ENCODE measurements at places on chromosomes 13 and 19.

- peak overlapping the region; percentile 90 for H3K4me3 ChIP-seq
- peaks cover 55% of the 10 kb centered on the region for H3K36me3 ChIP-seq
- H3K27me3 ChIP-seq, result peaks cover 2% of the 10 kb centered on the region
- DNase-seq, result no peak
Observed at GRCh38 chr13:24269821-24270220, 39.6 kb upstream of the C1QTNF9 start.

DNA sequence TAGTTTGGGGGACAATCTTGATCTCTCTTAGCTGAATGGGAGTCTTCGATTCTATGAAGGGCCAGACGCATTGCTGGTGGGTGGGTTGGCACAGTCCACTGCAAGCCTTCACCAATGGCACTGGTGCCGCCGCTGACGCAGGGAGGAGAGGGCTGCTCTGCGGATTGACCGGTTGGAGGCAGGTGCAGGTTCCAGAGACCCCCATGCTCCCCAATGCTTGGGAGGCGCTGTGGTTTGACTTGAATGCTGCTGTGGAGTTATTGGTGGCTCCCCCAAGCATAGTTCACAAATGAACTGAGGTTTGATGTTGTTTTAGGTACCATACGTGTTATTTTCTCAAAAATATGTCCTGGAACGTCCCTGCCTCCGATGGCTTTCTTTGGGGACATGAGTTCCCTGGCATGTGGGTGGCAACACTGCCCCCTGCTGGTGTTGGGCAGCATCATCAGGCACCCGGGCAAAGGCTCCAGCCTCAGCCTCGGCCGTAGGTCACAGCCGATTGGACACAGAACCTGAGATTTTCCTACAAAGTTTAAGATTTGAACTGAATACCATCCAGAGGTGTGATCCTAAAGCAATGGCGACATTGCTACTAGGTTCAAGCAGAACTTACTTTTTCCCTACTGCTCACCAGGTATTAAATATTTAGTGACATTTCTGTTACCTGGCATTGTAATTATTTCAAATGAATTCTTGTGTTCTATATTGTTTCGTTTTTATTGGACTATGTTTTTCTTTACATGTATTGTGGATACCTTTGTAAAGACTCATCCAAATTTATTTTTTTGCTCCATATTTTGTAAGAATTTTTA, 95.5 kb downstream of the ANKRD10 start:
- H3K36me3 ChIP-seq, result no peaks in the 10 kb centered on the region
- H3K4me1 ChIP-seq, result peaks cover 14% of the 10 kb centered on the region
- no peak overlapping the region for H3K27ac ChIP-seq
- peaks cover 2% of the 10 kb centered on the region for H3K27me3 ChIP-seq

DNA sequence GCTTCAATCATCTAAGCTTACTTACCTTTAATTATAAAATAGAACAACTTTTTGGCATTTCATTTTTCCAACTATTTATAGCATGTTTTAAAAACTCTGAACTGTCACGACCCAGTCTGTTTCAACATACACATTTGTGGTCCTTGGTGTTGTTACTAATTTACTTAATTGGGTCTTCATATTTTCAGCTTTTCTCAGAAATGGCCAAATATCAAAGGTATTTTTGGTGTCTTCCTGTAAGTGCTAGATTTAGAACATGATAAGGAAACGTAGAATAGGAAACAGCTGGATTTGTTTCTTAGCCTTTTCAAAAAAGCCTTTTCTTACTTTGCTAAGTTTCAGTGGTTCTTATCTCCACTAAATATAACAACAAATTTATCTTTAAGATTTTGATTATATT, 11.4 kb downstream of the LPAR6 start:
- H3K36me3 ChIP-seq, result peaks cover 41% of the 10 kb centered on the region
- H3K27ac ChIP-seq, result peak overlapping the region; percentile 42
- H3K27me3 ChIP-seq, result no peaks in the 10 kb centered on the region
- peak overlapping the region; percentile 37 for H3K4me3 ChIP-seq
- peaks cover 75% of the 10 kb centered on the region for H3K4me1 ChIP-seq

DNA sequence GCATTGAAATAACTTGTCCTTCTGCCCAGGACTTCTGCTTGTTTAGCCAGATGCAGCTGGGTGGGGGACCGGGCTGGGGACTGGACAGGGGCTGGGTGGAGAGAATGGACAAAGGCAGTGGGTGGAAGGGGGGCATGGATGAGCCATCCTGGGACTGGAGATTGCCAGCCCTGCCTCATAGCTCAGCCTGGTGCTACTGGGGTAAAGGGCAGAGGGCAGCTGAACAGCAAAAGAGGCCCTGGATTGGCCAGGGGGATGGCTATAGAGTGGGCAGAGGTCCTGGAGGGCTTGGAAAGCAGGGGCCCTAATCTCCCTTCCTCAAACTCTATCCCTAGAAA, 17.7 kb upstream of the PLAUR start:
- DNase-seq, result no peak
- H3K4me3 ChIP-seq, result no peak overlapping the region
- H3K27me3 ChIP-seq, result peaks cover 3% of the 10 kb centered on the region
- no peaks in the 10 kb centered on the region for H3K36me3 ChIP-seq
- H3K4me1 ChIP-seq, result no peaks in the 10 kb centered on the region

DNA sequence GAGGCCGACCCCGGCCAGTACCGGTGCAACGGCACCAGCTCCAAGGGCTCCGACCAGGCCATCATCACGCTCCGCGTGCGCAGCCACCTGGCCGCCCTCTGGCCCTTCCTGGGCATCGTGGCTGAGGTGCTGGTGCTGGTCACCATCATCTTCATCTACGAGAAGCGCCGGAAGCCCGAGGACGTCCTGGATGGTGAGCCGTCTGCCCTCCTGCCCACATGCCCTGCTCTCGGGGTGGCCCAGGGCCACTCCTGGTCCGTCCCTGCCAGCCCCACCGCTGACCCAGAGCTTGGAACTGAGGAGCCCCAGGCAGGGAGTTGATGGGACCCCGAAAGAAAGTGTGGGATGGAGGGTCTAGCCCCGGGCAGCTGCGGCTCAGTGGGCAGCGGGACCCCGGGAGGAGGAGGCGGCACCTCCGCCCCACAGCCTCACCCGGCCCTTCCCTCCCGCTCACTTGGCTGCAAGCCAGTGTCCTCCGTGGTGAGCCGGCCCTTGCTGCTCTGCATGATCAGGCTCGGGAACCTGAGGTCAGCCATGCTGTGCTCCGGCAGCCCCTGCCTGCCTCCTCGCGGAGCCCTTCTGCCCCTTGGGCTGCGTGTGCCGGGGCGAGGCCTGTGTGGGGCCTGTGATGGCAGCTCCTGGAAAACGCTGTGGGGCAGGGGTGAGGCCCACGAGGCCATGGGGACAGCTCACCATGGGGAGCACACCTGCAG, 8.1 kb upstream of the HCN2 start:
- peaks cover 3% of the 10 kb centered on the region for H3K36me3 ChIP-seq
- H3K4me3 ChIP-seq, result no peak overlapping the region
- no peak overlapping the region for H3K27ac ChIP-seq

DNA sequence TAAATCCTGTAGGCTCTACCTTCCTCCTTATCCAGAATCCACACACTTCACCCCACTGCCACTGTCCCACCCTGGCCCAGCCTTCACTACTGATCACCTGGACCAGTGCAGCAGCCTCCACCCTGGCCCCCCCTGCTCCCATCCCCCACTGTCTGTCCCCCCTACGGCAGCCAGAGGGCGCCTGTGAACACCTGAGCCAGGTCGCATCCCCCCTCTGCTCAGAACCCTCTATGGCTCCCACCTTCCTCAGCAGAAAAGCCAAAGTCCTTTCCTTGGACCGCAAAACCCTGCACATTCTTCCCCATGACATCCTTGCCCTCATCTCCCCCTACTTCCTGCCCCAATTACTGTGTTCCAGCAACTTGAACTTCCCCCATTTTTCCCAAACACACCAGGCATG, 20.6 kb downstream of the ELAVL3 start:
- no peak overlapping the region for H3K27ac ChIP-seq
- H3K4me3 ChIP-seq, result no peak overlapping the region
- DNase-seq, result peak; percentile 21
- H3K27me3 ChIP-seq, result peaks cover 2% of the 10 kb centered on the region
- no peaks in the 10 kb centered on the region for H3K4me1 ChIP-seq

- H3K27ac ChIP-seq, result no peak overlapping the region
- DNase-seq, result no peak
- H3K4me3 ChIP-seq, result no peak overlapping the region
- H3K36me3 ChIP-seq, result peaks cover 10% of the 10 kb centered on the region
Observed at GRCh38 chr13:108281901-108282300, 12.4 kb downstream of the TNFSF13B start.

- H3K36me3 ChIP-seq, result peaks cover 7% of the 10 kb centered on the region
- peak overlapping the region; percentile 73 for H3K4me3 ChIP-seq
- peak overlapping the region; percentile 83 for H3K27ac ChIP-seq
- DNase-seq, result no peak
- peaks cover 39% of the 10 kb centered on the region for H3K4me1 ChIP-seq
- H3K27me3 ChIP-seq, result peaks cover 8% of the 10 kb centered on the region
Observed at GRCh38 chr19:49852631-49853126, 1.7 kb downstream of the PTOV1 start.

DNA sequence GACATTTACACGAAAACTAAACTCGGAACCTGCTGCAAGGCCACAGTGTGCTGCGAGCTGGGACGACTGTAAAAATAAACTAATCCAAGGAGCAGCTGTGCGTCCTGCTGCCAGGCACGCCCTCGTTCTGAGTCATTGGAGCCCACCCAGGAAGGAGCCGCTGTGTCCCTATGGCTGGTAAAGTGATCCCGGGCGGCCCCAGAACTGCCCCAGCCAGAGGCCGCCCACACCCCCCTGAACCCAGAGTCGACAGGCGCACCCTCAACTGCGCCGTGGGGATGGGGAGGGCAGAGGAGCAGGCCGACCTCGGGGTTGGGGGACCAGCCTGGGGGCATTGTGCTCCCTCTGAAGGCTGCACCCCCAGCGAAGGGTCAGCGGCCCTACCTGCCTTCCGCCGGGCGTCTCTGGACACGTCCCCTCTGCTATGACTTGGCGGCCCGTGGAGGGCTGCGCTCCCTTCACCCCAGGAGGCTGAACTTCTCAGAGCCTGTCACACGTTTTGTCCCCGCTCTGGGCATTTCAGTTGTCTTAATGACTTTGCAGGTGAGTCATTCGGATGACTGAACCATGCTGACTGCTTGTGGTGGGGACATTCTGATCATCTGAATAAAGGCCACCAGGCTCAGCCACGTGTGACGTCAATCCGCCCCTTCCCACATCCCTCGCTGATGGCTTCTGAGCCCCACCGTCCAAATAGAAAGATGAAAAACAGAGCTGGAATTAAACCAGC, 42.7 kb downstream of the ADPRHL1 start:
- H3K27ac ChIP-seq, result no peak overlapping the region
- no peaks in the 10 kb centered on the region for H3K36me3 ChIP-seq
- no peak overlapping the region for H3K4me3 ChIP-seq
- DNase-seq, result no peak

DNA sequence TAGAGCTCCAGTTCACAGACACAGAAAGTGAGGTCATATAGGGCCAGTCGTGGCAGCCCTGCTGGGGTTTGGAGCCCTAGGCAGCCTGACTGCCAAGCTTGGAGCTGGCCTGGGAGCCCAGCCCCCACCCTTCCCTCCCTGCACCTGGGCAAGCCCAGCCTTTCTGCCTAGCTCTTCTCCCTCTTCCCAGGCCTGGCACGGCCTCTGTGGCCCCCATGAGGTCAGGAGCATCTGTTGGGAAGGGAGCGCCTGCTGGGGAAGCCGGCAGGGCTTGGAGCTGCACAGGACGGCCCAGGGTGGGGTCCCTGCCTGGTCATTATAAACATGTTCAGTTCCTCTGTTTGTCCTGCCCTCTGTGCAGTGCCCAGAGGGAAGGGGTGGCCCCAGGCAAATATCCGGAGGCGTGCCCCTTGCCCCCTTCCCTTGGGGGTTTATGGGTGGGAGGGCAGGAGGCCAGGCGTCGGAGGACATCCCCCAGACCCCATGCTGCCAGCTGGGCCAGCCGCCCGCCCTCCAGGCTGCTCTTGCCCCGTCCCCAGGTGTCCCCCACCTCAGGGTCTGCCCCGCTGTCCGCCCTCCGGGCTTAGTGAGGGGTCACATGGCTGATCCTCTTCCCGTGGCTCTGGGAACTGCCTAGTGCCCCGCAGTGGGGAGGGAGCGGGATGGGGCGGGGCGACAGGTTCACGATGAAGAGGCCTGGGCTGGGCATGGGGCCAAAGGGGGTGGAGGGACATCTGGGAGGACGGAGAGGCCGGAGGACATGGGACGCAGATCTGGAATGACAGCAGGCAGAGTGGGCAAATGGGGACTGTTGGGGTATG, 30.0 kb upstream of the NCCRP1 start:
- no peaks in the 10 kb centered on the region for H3K4me1 ChIP-seq
- H3K4me3 ChIP-seq, result no peak overlapping the region
- H3K27me3 ChIP-seq, result no peaks in the 10 kb centered on the region
- no peak overlapping the region for H3K27ac ChIP-seq
- no peaks in the 10 kb centered on the region for H3K36me3 ChIP-seq

- peaks cover 32% of the 10 kb centered on the region for H3K36me3 ChIP-seq
- H3K4me3 ChIP-seq, result no peak overlapping the region
- H3K27ac ChIP-seq, result no peak overlapping the region
- DNase-seq, result no peak
Observed at GRCh38 chr19:3536429-3537100, 2.4 kb upstream of the TEKTIP1 start.

- H3K4me1 ChIP-seq, result peaks cover 65% of the 10 kb centered on the region
- H3K27ac ChIP-seq, result peak overlapping the region; percentile 68
- H3K36me3 ChIP-seq, result peaks cover 10% of the 10 kb centered on the region
- H3K4me3 ChIP-seq, result no peak overlapping the region
Observed at GRCh38 chr19:6769006-6769619, 1.9 kb upstream of the SH2D3A start.

DNA sequence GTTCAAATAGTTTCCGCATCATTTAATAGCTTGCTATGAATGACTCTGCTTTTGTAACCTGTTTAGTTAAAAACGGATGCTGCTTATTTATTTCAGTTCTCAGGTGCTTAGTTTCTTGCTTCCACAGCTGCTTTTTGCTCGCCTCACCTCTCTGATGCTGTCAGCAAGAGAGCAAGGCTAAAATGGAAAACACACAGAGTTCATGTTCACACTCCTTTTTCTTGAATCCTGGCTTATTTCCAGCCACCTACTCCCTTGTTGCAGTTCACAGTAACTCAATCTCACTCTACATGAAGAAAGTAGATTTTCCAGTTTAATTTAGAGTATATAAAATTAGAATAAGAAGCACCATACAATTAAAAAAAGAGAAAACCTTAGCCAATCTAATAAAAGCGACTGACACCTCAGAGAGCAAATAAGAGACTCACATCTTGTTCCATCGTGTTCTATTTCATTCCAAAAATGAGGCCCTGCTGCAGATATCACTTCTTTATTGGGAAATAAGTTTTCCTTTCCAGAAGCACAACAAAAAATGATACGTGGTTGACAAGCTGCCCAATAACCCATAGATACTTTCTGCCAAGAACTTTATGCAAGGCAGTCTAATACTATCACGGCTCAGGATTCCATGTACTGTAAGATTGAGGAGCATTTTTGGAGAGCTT, 326.1 kb upstream of the SLITRK1 start:
- H3K4me1 ChIP-seq, result no peaks in the 10 kb centered on the region
- no peak overlapping the region for H3K4me3 ChIP-seq
- H3K27ac ChIP-seq, result no peak overlapping the region
- H3K36me3 ChIP-seq, result no peaks in the 10 kb centered on the region
- no peaks in the 10 kb centered on the region for H3K27me3 ChIP-seq
- no peak for DNase-seq

GRCh38 chr19:5321851-5322681, 18.5 kb downstream of the PTPRS start:
- no peak overlapping the region for H3K4me3 ChIP-seq
- peak; percentile 12 for DNase-seq
- H3K27ac ChIP-seq, result no peak overlapping the region
- H3K27me3 ChIP-seq, result peaks cover 8% of the 10 kb centered on the region

GRCh38 chr19:57389194-57389729, 392 bp upstream of the ZNF548 start:
- peak overlapping the region; percentile 91 for H3K4me3 ChIP-seq
- H3K27me3 ChIP-seq, result no peaks in the 10 kb centered on the region
- peaks cover 53% of the 10 kb centered on the region for H3K36me3 ChIP-seq
- peak overlapping the region; percentile 93 for H3K27ac ChIP-seq
- DNase-seq, result no peak

Measured in activated CD4-positive, alpha-beta T cell treated with anti-CD3 and anti-CD28 coated beads, Interleukin-2, amount 10 ng/mL, durations not matched to agents 7 days and 5 days (primary cell).